ENCODE measurements at places on chromosomes 11 and 22. TPM values are rescaled to one million over a fixed set of nuclear protein-coding genes. Genes with fewer than 3 reads are reported as not detected.

Gene ALDH3B2
- 19.1 TPM for total RNA-seq

Gene TESMIN
- total RNA-seq: 1.1 TPM

Gene CRYBA4
- not detected for total RNA-seq

Gene OR52E5
- not detected for total RNA-seq

Gene C11orf52
- 1.4 TPM for total RNA-seq

Gene DDTL
- total RNA-seq: 0.20 TPM

Gene HEPHL1
- total RNA-seq: 4.9 TPM

- no peak for DNase-seq
These were observed 43.0 kb upstream of the KCNQ1OT1 start for GRCh38 chr11:2742611-2743426.

GRCh38 chr22:33332538-33332937 is 274.4 kb upstream of the SYN3 start:
- DNase-seq: no peak

- peak; percentile 42 for DNase-seq
These were observed at the start of gene RNF215 for GRCh38 chr22:30386960-30387827. Gene RNF215, minus strand, starts transcription at chr22:30387411. Its CDS starts 98 bp downstream, at chr22:30387313.

GRCh38 chr11:75308116-75308515 is 43.3 kb downstream of the ARRB1 start:
- no peak for DNase-seq

DNA sequence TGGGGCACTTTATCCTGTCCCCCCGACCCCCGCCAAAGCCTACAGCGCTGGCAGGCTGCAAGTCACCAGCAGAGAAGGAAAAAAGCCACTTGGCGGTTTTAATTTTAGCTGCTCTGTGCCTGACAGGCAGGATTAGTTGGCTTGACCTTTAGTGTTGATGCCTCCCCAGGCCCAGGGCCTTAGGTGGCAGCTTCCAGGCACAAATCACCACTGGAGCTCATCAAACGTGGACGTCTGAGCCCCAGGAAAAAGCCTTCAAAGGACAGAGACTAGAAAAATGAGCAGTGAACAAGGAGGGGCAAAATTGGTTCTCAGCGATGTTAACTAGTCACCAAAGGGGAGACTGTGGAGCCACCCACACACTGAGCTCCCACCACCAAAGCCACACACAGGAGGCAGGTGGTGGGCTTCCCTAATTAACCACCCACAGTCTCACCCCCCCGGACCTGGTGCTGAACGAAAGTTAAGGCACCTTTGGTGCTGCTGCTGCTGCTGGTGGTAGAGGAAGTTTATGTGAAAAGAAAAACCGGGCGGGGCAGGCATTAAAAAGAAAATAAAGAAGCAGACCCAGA is 4.4 kb upstream of the PYGM start:
- DNase-seq: no peak

- DNase-seq: no peak
These were observed 5.4 kb upstream of the CYB5R3 start for GRCh38 chr22:42654436-42655073.

DNA sequence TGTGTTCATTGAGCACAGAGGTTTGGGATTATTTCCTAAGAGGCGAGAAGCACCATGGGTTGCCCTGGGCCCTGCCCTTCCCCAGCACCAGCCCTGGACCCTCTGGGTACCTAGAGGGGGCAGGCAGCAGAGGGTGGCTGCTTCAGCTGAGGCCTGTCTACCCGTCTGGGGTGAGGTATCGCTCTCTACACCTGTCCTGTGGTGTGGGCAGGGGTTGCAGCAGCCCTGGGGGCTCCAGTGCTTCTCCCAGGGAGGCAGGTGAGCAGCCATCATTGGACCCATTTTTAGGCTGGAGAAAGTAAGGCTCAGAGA is 15.6 kb downstream of the PRDM11 start:
- no peak for DNase-seq

DNA sequence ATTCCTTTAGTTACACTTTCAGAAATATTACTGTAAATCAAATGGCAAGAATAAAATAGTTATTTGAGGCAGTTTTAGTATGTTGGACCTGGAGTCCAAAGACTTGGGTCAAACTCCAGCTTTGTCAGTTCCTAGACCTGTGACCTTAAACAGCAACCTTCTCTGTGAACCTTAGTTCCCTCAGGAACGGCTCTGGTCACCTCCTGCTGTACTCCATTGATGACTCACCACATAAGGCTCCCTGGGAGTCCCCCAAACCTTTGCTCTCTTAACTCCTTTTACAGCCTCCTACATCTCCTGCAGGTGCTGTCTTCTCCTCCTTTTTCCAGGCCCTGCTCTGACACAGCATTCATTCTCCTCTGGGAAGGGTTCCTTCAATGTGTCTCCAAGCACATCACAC is 29.1 kb downstream of the LIMK2 start:
- no peak for DNase-seq

DNA sequence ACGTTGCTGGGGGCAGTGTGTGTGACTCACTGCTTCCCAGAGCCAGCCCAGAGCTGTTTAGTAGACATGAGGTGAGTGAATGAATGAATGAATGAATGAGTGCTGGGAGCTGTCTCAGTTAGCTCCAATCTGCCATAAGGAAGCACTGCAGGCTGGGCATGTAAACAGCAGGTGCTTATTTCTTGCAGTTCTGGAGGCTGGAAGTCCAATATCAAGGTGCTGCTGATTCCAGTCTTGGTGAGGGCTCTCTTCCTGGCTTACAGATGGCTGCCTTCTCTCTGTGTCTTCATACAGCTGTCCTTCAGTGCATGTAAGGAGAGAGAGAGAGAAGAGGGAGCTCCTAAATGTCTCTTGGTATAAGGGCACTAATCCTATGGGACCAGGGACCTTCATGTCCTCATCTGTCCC is 4.1 kb downstream of the C11orf21 start:
- DNase-seq: no peak

DNA sequence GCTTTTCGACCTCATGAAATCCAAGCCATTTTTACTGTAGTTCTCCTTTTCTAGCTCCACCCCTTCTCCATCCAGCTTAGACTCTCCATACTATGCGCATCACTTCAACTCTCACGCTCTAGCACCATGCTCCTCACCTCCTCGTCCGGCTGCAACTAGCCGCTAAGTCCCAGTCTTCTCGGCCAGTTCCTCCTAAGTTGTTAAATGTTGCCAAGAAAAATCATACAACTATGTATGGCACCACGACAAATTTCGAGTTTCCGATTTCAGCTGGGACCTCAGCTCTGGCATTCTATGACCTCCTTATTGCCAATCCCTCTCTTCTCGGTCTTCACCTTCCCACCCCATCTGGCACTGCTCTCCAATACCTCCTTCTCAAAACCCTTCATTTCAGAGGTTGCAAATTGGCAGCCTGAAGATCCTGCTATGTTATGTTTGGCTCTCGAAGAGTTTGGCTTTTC is 1.0 kb downstream of the ZNF70 start:
- no peak for DNase-seq

GRCh38 chr11:44443836-44444769 is 121.4 kb upstream of the CD82 start:
- DNase-seq: no peak

DNA sequence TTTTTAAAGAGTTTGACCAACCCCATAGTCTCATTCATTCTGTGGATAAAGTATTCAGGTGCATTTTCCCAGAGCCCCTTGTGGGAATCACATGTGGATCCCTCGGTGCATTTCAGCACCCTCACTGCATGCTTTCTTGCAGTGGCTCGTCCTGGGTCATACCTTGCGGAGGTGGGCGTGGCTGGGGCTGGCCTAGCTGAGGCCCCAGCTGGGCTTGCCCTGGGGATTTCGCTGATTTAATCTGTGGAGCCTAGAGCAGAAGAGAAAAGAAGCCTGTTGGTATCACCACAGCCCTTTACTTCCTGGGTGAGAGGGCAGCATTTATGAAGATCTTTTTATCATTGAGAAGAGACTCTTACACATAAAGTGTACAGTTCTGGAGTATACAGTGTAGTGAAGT is 53.1 kb downstream of the FBXO7 start:
- DNase-seq: no peak

DNA sequence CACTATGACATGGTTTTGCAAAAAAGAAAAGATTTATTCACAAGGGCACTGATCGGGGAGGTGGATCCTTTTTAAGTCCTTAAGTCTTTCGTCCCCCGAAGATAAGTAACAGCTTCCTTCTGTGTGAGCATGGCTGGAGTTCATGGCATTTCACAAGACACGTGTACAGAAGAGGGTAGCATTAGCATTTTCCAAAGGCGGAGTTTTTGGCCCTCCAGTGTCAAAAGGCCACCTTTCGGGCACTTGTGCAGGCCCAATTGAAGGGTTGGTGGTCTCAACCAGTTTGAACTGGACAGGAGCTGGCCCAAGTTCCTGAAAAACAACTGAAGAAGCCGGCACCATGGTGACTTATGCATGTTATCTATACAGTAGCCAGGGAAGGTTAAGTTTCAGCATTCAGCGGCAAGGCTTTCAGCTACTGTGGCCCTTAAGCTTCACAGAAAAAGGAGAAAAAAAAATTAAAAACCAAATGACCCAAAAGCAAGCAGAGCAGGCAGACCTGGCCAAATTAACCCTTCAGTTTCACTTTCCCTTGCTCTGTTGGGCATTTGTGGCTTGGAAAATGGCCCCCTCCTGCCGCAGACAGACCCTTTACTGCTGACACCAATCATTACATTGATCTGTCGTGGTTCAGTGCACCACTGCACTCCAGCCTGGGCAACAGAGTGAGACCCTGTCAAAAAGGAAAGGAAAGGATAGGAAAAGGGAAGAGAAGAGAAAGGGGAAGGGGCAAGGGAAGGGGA is 18.7 kb downstream of the ZNF74 start:
- DNase-seq: no peak

DNA sequence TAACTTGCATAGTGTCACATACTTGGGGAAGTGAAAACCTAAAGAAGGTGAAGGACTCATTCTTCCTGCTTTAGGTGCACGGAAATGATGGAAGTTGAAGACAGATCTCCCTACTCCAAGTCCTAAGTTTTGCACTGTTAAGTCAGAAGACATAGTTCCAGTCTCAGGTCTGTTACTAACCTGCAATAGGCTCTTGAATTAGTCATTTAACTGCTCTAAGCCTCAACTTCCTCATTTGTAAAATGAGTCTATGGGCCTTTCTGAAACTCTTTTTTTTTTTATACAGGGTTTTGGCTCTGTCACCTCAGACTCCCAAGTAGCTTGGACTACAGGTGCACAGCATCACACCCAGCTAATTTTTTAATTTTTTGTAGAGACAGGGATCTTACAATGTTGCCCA is 30.8 kb upstream of the POU2AF1 start:
- no peak for DNase-seq

- DNase-seq: no peak
These were observed 473.4 kb downstream of the SOX6 start for GRCh38 chr11:15882876-15883454.

GRCh38 chr11:119536801-119537200 is 113.8 kb upstream of the THY1 start:
- DNase-seq: no peak

DNA sequence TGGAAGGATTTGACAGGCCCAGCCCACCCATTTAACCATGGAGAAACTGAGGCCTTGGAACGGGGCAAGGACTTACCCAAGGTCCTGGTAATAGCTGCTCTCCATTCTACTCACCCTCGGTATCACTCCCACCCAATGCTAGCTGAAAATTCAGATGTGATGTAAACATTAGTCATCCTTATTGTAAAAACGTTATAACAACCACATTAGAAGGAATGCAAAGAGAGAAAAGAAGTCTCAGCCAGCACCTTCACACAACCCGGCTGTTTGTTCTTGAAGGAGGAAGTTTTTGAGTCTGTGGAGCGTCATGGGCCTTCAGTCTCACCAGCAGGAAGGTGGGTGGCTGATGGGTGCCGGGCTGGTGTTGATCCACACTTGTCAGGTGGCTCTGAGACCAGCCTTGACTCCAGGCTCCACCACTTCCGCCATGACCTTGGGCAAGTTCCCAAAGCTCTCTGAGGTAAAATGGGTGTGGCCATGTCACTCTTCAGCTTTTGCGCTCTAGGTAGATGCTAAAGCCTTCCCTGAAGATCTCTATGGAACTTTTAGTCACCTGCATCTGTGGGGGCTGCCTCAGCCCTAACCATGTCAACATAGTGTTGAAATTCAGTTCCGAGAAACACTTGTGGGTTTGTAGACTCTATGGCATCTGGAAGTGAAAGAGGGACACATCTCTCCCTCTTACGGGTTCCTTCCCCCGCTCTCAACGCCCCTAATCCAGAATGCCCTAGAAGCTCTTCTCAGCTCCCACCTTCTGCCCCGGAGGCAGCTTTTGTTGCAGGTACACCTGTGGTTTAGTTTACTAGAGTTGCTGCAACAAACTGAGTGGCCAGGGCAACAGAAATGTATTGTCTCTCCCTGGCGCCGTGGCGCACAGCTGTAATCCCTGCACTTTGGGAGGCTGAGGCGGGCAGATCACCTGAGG is 14.8 kb downstream of the CD6 start:
- no peak for DNase-seq
